ENCODE measurements at places on chromosomes 3 and 15. TPM values are rescaled to one million over a fixed set of nuclear protein-coding genes. Genes with fewer than 3 reads are reported as not detected.
A peak's percentile ranks its signal among the peaks of the same experiment; 100 is the strongest.

- no peaks in the 10 kb centered on the region for H3K4me1 ChIP-seq
- no peaks in the 10 kb centered on the region for H3K36me3 ChIP-seq
- H3K27me3 ChIP-seq, result no peaks in the 10 kb centered on the region
- DNase-seq, result no peak
- no peak overlapping the region for H3K27ac ChIP-seq
Observed at GRCh38 chr15:99149366-99149765, 44.5 kb downstream of the SYNM start.

GRCh38 chr3:89306540-89306939 lies 199.1 kb downstream of the EPHA3 start:
- DNase-seq, result no peak
- H3K4me1 ChIP-seq, result no peaks in the 10 kb centered on the region
- no peak overlapping the region for H3K27ac ChIP-seq
- H3K27me3 ChIP-seq, result no peaks in the 10 kb centered on the region

DNA sequence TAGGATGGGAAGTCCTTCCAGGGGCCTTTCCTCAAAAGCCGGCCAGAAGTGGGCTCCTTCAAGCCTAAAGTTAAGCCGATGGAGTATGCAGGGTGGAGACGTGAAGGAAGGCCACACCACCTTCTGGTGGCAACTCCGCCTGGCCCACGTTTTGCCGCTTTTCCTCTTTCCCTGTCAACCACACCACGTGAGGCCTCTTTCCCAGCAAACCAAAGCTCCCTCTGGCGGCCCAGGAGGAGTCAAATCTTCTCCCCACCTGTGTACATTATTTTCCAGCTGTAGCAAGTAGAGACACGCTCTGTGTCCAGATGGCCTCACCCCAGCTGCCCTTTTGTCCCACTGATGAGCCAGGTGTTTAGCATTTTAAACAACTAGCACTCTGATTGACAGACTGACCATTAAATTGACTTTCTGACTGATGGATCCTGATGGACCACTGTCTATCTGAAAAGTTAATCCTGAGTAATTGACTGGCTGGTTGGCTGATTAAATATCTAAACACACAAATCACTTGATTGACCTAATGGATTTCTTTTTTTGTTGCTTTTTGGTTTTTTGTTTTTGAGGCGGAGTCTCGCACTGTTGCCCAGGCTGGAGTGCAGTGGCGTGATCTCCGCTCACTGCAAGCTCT lies 59.6 kb upstream of the ZBTB38 start:
- no peaks in the 10 kb centered on the region for H3K27me3 ChIP-seq
- no peak overlapping the region for H3K4me3 ChIP-seq
- DNase-seq, result no peak
- H3K36me3 ChIP-seq, result no peaks in the 10 kb centered on the region
- H3K4me1 ChIP-seq, result peaks cover 53% of the 10 kb centered on the region

DNA sequence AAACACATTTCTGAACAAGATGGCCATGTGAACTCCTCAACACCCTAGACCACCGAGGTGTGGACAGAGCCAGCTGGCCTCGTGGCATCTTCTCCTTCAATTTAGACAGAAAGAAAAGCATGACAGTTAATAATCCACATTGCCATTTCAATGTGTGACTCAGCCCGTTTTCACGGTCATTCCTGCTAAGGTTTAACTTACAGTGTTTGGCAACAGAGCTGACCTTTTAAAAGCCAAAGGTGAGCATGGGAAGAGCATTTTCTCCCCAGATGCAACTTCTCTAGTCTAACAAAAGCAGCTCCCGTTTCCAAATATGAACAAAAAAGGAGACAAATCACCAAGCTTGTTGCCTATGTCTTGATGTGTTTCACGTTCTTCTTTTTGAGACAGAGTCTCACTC lies 417.6 kb upstream of the WNT5A start:
- H3K27ac ChIP-seq, result no peak overlapping the region
- DNase-seq, result no peak
- no peaks in the 10 kb centered on the region for H3K36me3 ChIP-seq
- H3K27me3 ChIP-seq, result no peaks in the 10 kb centered on the region
- H3K4me3 ChIP-seq, result no peak overlapping the region

DNA sequence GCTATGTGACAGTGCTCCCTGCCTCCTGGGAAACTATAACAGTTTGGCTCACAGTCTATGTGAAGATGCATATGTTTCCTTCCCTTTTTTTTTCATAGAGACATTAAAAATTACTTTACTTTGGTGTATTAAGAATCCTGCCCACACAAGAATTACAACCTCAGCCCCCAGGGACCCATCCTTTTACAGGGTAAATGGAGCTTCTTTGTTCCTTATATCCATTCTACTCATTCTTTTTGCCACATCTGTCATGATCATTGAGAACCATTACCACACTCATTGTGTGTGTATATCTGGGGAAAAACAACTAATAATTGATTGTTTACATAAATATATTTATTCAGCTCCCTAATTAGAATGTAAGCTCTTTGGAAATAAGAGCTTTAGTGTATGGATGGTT lies 157.4 kb downstream of the SSR3 start:
- H3K4me3 ChIP-seq, result no peak overlapping the region
- no peaks in the 10 kb centered on the region for H3K4me1 ChIP-seq
- no peak overlapping the region for H3K27ac ChIP-seq
- DNase-seq, result no peak
- H3K36me3 ChIP-seq, result no peaks in the 10 kb centered on the region

DNA sequence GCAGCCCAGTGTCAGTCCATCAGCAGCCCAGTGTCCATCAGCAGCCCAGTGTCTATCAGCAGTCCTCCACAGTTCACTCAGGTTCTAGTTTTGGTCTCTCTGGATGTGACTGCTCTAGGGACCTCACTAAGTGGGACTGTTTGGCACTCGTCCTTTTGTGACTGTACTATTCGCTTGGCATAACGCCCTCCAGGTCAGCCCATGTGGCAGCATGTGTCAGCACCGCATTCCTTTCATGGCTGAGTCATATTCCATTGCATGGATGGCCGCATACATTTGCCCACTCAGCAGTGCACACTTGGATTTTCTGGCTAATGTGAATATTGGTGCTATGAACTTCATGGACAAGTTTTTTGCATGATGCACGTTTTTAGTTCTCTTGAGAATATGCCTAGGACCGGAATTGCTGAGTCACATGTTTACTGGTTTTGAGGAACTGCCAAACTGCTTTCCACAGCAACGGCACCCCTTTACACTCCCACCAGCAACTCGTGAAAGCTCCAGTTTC lies 16.4 kb downstream of the CHST13 start:
- H3K27me3 ChIP-seq, result no peaks in the 10 kb centered on the region
- no peaks in the 10 kb centered on the region for H3K4me1 ChIP-seq
- H3K27ac ChIP-seq, result no peak overlapping the region
- H3K36me3 ChIP-seq, result no peaks in the 10 kb centered on the region

- H3K4me1 ChIP-seq, result peaks cover 74% of the 10 kb centered on the region
- H3K27ac ChIP-seq, result peak overlapping the region; percentile 91
- H3K36me3 ChIP-seq, result no peaks in the 10 kb centered on the region
- no peaks in the 10 kb centered on the region for H3K27me3 ChIP-seq
Observed at GRCh38 chr15:31263751-31264558, 62.7 kb upstream of the KLF13 start.

DNA sequence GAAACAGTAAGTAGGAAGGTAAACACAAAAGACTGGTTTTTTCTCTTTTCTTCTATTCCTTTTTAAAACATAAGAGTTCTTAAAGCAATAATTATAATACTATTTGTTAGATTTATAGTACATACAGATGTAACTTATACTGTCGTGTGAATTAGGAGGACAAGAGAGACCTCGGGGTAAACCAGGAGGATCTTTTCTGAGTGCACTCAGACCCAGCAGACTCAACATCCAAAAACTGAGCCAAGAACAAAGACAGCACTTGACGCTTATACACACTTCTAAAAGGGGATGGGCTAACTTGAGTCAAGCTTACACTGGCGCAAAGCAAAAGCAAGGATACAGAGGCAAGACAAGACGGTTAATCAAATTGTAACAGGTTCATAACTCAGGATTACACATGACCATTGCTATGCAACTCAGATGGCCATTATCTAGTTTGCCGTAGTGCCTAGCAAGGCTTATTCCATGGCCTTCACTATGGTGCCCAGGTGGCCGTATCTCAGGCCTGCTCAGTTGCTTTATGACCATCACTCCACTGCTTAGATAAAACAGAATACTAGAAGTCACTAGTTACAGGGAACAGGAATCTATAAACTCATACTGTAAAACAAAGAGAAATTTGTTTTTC lies 18.6 kb downstream of the MTHFS start:
- H3K27ac ChIP-seq, result no peak overlapping the region
- H3K36me3 ChIP-seq, result peaks cover 80% of the 10 kb centered on the region
- no peaks in the 10 kb centered on the region for H3K4me1 ChIP-seq
- H3K27me3 ChIP-seq, result no peaks in the 10 kb centered on the region

GRCh38 chr3:97822359-97822775 lies 556 bp downstream of the CRYBG3 start:
- DNase-seq, result peak; percentile 12
- H3K27me3 ChIP-seq, result peaks cover 8% of the 10 kb centered on the region
- H3K4me1 ChIP-seq, result peaks cover 22% of the 10 kb centered on the region
- no peak overlapping the region for H3K27ac ChIP-seq

DNA sequence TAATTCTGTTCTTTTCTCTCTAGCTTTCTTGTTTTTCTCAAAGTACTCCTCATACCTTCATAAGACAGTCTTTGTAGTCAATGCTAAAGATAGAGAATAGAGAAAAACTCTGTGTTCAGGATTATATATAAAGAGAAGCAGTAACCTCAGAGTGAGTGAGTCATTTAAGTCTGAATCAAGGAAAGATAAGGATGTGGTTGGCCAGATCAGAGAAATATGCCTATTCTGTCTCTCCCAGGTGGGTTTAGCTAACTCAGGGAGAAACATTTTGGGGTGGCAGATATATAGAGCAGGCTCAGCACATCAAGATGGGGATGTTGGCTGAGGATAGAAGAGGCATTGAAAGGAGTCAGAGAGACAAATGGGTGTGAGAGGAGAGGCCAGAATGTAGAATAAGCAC lies 31.4 kb downstream of the GTF2E1 start:
- no peaks in the 10 kb centered on the region for H3K4me1 ChIP-seq
- H3K27me3 ChIP-seq, result no peaks in the 10 kb centered on the region
- H3K27ac ChIP-seq, result no peak overlapping the region
- H3K36me3 ChIP-seq, result peaks cover 45% of the 10 kb centered on the region
- peak; percentile 33 for DNase-seq

- no peak overlapping the region for H3K27ac ChIP-seq
- H3K4me1 ChIP-seq, result peaks cover 31% of the 10 kb centered on the region
- DNase-seq, result no peak
- H3K4me3 ChIP-seq, result peak overlapping the region; percentile 7
- peaks cover 2% of the 10 kb centered on the region for H3K36me3 ChIP-seq
- no peaks in the 10 kb centered on the region for H3K27me3 ChIP-seq
Observed at GRCh38 chr15:60480888-60481287, 1.9 kb upstream of the ICE2 start.

The NMB gene
- 2.2 TPM for total RNA-seq

The CCDC54 gene
- not detected for total RNA-seq

The TM4SF18 gene
- total RNA-seq, result not detected

The ADAMTSL3 gene
- not detected for total RNA-seq

The HIGD2B gene
- not detected for total RNA-seq

The OIP5 gene
- total RNA-seq, result 0.96 TPM

The HYAL3 gene
- total RNA-seq, result 2.4 TPM

The SNURF gene
- total RNA-seq, result 28.4 TPM

The AGBL1 gene
- total RNA-seq, result not detected

The PRR20G gene
- total RNA-seq, result not detected

The ANKRD34C gene
- total RNA-seq, result not detected

The STX19 gene
- total RNA-seq, result not detected

The NR1I2 gene
- total RNA-seq, result 0.20 TPM

The CHST2 gene
- 4.9 TPM for total RNA-seq

Data from CD4-positive, CD25-positive, alpha-beta regulatory T cell (primary cell).